ENCODE measurements at places on chromosomes 6 and 20. TPM values are rescaled to one million over a fixed set of nuclear protein-coding genes. Genes with fewer than 3 reads are reported as not detected.

The MATN4 gene
- total RNA-seq = not detected

The COL21A1 gene
- total RNA-seq = 12.5 TPM

The SLC2A10 gene
- total RNA-seq = 7.7 TPM

The OR12D3 gene
- total RNA-seq = not detected

The BTNL2 gene
- not detected for total RNA-seq

GRCh38 chr6:37209461-37210205 lies 39.7 kb downstream of the PIM1 start:
- no peak for DNase-seq

GRCh38 chr20:45032781-45033180 lies 66.5 kb downstream of the STK4 start:
- no peak for DNase-seq

DNA sequence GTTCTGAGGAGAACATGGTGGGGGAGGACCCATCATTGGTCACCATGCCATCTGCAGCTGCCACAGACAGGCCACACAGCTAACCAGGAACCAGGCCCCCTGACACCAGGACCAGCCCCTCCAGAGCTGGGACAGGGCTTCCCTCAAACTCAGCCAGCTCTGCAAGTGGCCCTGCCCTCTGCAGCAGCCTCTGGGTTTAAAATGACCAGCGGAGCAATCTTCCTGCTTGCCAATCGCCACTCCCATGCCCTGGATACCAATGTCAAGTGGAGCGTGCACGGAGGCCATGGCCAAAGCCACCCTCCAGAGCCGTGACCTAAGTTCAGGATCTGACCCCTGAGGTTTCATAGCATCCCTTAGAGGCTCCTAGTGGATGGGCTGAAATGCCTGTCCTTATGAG lies 199.4 kb downstream of the SYNDIG1 start:
- DNase-seq = no peak

- DNase-seq = no peak
These were observed 294.3 kb downstream of the CDC5L start for GRCh38 chr6:44681761-44682160.

GRCh38 chr6:87724983-87725811 lies 23.2 kb upstream of the AKIRIN2 start:
- no peak for DNase-seq

DNA sequence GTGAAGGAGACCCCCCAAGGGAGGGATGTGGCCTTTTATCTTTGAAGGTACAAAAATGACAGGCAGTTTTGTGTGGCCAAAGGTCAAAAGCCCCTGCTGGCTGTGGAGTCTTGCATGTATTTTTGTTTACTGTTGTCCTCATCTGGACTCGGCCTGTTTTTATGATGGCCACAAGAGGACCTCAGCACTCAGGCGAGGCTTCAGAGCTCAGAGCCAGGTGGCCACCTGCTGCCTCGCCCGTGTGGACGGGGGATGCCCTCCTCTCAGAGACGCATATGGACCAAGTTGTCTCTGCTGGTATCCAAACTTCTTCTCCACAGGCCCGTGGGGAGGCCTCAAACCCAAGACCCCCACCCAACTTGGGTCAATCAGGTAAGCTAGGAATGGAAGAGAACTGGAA lies 118.2 kb downstream of the DACT2 start:
- no peak for DNase-seq

DNA sequence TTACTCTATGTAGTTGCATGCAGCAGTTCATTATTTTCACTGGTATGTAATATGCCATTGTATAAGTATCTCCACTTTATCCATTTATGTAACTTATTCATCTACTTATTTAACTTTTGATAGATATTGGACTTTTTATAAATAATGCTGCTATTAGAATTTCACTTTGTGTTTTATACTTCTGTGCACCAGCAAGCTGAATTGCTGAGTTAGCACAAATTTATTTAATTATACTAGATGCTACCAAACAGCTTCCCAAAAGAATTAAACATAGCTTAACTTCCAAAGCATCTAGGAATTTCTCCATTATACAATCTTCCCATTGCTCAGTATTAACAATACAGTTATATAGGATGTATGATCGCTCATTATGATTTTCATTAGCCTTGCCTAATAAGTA lies 308.0 kb upstream of the FKBP1C start:
- no peak for DNase-seq

DNA sequence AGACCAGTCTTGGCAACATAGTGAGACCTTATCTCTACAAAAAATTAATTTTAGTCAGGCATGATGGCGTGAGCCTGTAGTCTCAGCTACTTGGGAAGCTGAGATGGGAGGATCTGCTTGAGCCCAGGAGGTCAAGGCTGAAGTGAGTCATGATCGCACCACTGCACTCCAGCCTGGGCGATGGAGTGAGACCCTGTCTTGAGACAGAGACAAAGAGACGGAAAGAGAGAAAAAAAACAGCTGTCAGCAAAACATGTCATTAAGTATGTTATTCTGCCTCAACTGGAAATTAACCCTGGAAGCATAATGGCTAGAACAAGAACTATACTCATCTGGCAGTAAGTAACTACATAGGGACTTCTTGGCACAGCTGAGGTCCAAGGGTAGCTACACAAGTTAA lies 7.2 kb downstream of the MMS22L start:
- no peak for DNase-seq

- no peak for DNase-seq
These were observed 20.7 kb upstream of the HEY2 start for GRCh38 chr6:125728739-125729138.

- no peak for DNase-seq
These were observed 9.4 kb upstream of the PYGB start for GRCh38 chr20:25238319-25239037.

GRCh38 chr20:31710423-31711108 lies 12.1 kb downstream of the BCL2L1 start:
- DNase-seq = no peak

DNA sequence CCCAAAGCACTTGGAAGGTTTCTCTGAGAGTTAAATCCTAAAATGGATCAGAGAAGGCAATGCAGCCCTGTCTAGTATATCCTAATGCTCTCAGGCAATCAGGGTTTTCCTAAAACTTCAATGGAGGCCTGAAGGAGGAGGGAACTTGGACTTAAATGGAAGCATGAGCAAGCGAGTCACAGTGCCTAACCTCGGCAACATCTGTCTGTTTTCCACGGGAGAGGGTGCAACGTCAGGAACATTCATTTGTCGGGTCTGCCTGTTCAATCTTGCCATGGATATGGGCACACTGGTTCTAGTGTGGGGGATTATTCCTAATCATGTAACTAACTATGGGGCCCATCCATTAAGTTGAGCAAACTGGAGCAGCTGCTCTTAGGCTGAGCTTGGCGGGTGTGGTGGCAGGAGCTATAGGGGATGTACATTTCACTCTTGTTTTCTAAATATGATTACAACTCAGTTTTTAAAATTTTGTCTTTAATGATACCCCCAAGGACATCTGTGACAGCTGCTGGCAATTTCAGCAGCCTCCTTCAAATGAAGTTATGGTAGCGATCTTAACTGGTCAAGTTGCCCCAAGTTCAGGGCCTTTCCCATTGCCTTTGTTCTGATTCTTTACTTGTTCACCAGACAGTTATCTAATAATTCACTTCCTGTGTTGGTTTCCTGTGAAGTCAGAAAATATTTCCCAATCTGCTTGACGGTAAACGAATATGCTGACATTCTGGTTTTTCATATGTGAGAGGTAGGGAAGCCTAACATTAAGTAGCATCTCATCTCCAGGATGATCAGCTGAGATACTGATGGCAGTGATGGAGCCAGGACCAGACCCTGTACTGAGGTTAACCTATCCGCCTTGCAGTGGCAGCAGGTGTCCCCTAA lies 21.6 kb downstream of the DSE start:
- no peak for DNase-seq
